ENCODE measurements at places on chromosomes 4 and X.

GRCh38 chr4:156346959-156347385, 393.3 kb upstream of the CTSO start:
- DNase-seq = peak; percentile 14

- DNase-seq = peak; percentile 6
Observed at GRCh38 chr4:183541010-183541751, 36.3 kb downstream of the ING2 start.

DNA sequence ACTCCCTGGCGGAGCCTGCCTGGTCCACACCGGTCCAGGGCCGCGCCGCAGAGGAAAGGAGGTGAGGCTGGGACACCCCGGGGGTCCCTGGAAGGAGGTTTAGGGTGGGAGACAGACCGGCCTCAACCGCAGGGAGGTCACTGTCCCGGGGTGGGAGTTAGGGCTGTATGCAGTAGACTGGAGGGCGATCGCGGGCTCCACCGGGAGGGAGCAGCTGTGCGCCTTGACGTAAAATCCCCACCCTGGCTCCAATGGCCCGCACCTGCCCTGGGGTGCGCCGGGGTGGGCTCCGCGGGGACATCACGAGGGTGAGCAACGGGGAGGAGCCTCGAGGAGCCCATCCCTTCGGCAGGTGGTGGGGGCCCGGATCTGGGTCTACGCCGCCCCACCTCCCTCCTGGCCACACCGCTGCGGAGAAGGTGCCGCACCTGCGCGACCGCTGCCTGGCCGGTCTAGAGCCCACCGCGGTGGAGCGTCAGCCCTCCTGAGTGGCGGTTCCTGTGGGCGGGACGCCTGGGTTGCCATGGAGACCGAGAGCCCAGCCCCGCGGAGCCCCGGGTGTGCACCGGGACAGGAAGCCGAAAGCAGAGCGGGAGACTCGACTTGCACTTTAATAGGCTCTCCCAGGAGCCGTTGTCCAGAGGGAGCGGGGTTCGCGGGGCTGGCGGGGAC, 105.1 kb downstream of the ADRA2C start:
- no peak for DNase-seq

GRCh38 chrX:72100051-72100755, 31.5 kb downstream of the RTL5 start:
- no peak for DNase-seq

- no peak for DNase-seq
Observed at GRCh38 chr4:12146339-12146738, 717.6 kb upstream of the HS3ST1 start.

DNA sequence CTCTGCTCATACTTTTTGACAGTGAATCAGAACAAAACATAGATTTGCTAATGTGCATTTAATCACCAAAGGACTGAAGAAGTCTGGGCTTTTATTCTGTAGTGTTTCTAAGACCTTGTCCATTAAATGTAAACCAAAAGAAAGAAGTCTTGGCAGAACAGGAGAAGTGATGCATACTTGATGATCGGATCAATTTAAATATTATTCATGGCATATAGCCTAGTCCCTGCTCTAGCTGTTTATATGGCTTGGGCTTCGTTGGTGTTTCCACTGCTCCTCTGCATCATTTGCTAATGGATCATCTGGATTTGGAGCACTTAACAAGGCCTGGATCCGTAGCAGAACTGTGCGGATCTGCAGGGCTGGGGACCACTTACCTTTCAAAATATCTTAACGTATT, 566.6 kb downstream of the GALNTL6 start:
- DNase-seq = no peak

DNA sequence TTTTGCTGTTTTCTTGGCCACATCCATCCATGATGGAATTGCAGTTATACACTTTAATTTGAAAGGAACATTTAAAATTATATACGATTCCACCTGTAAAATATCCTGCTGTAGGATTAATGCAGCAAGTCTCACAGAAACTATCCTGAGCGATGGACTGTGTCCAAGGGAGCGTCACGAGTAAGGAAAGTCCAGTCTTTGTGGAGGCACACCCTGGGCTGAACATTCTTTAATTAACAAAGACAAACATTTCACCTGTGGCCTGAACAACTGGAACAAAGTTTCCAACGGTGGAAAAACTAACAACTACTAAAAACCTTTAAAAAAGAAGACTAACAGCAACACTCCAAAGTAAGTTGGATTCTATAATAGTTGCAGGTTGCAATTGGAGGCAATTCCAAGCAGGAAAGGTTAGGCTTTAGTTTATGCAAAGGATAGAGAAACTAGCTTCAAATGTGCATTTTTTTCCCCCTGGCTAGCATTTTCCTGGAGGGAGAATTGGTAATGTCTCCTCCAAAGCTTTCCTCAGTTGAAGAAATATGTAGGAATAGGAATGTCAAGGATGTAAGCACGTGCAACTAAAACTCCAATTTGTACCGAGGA, 11.0 kb downstream of the EREG start:
- DNase-seq = no peak

DNA sequence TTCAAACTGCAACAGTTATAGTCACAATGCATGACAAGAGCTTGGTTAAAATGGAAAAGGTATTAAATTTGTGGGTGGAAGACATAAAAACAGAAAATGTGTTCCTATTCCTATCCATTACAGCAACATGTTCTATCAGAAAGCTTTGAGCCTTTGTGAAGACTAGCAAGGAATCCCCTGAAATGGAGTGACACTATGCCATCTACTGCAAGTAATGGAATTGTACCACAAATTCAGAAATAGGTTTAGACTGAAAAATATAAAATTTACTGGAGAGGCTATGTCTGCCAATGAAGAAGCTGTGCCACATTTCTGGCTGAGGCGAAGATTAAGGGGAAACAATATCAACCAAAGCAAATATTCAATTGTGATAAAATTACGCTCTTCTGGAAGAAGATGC, 247.9 kb downstream of the ADAM29 start:
- no peak for DNase-seq

- DNase-seq = no peak
Observed at GRCh38 chrX:4263030-4263803, 549.8 kb upstream of the PRKX start.

- no peak for DNase-seq
Observed at GRCh38 chr4:184462724-184463123, 11.6 kb downstream of the IRF2 start.

DNA sequence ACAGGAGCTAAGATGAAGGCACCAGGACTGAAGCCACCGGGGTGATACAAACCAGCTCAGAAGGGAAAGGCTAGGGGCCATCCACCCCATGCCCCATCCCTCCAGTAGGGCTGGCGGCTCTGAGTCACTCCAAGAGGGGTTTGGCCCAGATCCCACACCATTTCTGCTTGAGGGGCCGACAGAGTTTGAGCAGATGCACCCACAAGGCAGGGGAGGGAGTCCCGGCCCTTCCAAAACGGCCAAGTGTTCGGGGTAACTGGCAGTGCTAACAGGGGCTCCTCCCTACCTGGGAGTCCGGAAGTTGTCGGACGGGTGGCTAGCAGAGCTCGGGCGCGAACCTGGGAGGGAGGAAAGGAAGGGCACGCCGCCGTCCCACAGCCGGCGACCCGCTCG, 412 bp downstream of the SLC10A3 start:
- DNase-seq = peak; percentile 41

- DNase-seq = no peak
Observed at GRCh38 chr4:110414561-110414920, 61.4 kb upstream of the ENPEP start.

- peak; percentile 92 for DNase-seq
Observed at GRCh38 chr4:172982151-172982590, 186.4 kb upstream of the GALNT7 start.

DNA sequence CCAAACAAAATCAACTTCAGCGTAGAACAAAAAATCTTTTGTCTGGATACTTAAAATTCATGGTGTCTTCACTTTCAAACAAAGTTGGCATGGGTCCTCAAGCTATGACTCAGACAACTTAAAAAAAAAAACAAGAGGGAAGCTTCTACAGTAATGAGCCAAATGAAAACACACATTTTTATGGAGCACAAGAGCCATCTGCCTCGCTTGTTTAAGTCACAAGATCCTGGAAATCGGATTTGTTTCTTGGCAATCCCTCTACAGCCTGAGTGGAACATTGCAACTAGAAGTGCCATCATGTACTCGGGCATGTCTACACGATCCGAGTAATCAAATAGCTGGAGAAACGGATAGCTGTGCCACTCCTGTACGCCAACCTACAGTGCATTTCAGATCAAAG, 22.6 kb downstream of the LAMP2 start:
- DNase-seq = peak; percentile 75

GRCh38 chr4:153115322-153116290, 88.6 kb upstream of the TRIM2 start:
- DNase-seq = peak; percentile 82

DNA sequence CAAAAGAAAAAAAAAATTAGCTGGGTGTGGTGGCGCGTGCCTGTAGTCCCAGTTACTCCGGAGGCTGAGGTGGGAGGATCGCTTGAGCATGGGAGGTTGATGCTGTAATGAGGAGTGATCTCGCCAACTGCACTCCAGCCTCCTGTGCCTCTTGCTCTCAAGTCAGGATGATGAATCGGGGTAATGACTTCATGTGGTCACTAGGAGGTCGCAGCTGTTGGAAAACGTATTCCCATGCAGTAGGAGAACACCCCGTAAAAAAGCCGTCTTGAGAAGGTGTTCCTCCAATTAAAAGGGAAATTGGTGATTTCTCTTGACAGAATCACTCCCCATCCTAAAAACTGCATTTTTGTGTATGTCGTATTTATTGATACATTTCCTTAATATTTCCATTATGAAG, 2.2 kb downstream of the CCNB3 start:
- no peak for DNase-seq

GRCh38 chr4:98572697-98573096, 85.7 kb downstream of the TSPAN5 start:
- no peak for DNase-seq

- DNase-seq = peak; percentile 42
Observed at GRCh38 chr4:71231129-71232055, 107.4 kb upstream of the SLC4A4 start.

GRCh38 chr4:150590631-150591030, 8.7 kb downstream of the MAB21L2 start:
- DNase-seq = no peak

DNA sequence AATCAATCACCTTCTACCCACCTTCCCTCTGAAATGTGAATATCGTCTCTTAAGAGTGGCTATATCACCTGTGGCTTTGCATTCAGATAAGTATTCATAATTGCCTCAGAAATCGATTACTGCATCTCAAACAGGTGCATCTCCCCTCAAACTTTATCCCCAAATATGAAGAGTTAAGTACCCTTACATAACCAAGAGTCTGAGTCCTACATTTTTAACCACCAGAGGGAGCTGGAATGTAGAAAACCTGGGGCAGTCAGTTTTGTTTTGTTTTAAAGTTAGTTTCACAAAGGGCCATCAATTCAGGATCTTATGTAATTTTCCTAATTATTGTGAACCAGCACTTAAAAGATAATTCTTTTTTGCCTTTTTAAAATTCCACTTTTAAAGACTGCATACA, 5.7 kb downstream of the TCEANC start:
- peak; percentile 74 for DNase-seq

- DNase-seq = no peak
Observed at GRCh38 chr4:129929052-129929451, 833.1 kb downstream of the C4orf33 start.

DNA sequence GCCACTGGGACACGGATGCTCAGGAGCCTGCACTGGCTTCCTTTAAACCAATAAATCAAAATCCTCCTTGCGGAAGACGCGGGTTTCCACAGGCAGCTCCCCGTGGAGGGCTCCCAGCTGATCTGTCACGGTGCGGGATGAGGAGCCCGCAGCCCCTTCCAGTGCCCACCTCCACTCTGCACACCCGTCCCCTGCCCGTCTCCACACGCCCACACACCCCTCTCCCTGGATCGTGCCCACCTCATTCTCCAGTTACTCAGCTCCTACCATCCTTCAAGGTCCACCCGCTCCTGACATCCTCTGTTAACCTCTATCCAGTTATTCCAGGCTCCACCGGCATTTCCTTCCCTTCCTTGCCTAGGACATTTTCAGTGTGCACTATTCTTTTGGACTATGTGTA, 895.9 kb downstream of the TRIML1 start:
- no peak for DNase-seq

DNA sequence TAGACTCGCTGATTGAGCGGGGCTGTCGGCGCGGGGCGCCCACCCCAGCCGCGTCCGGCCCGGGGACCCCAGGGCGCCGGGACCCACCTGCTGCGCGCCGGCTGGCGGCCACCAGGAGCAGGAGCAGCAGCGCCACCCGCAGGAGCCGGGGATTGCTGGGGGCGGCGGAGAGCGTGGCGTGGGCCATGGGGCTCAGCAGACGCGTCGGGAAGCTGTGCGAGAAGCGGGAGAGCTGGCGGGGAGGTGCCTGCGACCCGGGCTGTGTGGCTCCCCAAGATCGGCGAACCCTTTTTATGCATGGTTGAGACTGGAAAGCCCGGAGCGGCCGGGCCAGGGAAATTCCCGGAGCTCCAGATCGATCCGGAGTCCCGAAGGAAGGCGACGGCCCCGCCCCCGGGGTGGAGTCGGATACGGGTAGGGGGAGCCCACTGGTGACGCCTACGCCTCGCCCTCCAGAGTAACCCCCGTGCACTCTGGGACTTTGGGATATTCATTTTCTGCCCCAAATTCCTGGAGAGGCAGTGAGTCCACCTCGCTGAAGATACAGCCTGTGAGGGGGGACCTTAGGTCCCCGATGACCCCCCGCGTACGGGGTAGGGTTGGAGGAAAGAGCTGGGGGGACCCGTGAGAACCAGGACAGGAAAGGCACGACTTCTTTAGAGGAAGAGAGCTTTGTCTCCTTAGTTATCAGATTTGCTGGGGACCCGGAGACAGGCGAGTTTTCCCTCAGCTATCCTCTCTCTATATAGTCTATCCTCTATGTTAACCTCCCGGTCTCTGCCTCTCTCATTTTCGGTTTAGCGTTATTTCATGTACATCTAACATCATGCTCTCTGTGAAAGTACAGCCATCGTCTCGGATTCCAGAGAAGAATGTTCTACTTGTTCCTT, at the start of gene CXCL3:
Gene CXCL3 (minus strand): TSS at position 265 of the 890 bp plus-strand sequence. CDS start 78 bp downstream, at position 187.
- peak; percentile 73 for DNase-seq

GRCh38 chr4:13541176-13541604, 3.1 kb downstream of the NKX3-2 start:
- DNase-seq = no peak

DNA sequence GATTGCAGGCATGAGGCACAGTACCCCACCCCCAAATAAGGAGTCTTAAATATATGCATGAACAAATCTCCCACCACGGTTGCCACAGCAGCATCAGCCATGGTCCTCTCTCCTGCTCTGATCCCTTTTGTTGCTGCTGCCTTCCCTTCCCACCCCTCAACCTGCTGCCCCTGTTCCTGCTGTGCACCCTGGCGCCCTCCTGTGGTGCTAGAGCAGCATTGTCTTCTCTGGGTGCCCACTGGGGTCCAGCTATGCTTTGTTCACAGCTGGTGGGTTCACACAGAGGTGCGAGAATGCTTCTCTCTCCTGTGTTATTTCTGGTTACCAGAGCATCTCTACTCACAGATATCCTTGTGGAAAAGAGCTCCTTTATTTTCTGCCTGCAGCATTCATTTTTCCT, 116.2 kb downstream of the GATB start:
- no peak for DNase-seq

DNA sequence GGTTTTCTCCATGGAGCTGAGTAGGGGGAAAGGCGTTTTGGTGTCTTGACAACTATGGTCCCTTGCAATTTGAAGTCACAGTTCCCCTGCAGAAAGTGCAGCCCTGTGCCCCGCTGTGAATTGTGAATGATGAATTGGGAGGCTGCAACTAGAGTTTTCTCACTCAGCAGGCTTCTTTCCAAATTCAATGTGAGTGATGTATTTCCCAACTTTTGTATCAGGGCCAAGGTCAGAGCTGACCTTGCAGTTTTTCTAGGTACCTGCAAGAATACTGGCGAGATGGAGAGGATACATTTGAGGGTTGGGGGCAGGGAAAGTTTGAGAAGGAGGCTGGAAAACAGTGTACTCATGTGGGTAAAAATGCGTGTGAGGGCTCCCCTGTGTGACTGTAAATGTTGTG, 11.7 kb downstream of the PHEX start:
- no peak for DNase-seq

- DNase-seq = no peak
Observed at GRCh38 chrX:87434618-87435017, 83.0 kb upstream of the KLHL4 start.

All from astrocyte of the spinal cord (primary cell).